ENCODE measurements at places on chromosomes 2 and 18.

DNA sequence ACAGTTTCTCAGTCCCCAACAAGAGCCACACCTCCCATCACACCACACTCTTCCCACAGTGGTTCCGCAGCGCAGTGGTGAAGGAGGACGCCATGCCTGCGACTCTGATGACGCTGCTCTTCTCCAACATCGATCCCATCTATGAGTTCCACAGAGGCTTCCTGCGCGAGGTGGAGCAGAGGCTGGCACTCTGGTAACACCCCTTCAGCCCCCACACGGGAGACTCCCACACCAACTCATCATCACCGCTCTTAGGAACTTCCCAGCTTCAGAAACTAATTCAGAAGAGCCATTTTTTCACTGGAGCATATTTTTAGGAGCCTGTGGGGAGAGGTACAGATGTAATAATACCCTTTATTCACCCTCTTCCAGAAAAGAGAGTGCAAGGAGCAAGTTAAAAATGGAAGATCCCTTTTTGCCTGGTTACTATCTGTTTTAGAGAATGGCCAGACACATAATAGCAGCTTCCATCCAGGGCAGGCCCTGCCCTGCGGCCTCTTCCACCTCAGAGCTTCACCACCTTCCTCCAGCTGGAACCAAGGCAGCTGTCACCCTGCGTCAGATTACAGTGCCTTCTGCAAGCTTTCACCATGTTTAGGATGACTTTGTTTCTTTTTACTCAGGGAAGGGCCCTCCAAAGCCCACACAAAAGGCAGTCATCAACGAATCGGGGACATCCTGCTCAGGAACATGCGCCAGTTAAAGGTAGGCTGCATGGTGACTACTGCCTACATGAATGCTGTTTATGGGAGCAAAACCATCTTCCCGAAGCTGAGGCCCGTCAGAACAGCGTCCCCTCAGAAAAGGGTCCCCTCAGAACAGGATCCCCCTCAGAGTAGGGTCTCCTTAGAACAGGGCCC lies 44.9 kb downstream of the STK25 start:
- no peak for DNase-seq

DNA sequence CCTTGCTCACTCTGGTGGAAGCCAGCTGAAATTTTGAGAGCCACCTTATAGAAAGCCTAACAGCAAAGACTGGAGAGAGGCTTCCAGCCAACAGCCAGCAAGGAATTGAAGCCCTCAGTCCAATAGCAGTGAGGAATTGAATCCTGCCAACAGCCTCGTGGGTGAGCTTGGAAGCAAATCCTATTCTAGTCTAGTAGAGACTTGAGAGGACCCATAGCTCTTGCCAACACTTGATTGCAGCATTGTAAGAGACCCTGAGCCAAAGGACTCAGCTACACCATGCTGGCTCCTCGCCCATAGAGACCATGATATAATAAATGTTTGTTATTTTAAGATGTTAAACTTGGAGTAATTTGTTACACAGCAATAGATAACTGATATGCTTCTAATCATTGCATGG lies 403.0 kb upstream of the TNP1 start:
- DNase-seq: no peak

GRCh38 chr2:175233135-175233719 lies 51.7 kb upstream of the ATP5MC3 start:
- no peak for DNase-seq

DNA sequence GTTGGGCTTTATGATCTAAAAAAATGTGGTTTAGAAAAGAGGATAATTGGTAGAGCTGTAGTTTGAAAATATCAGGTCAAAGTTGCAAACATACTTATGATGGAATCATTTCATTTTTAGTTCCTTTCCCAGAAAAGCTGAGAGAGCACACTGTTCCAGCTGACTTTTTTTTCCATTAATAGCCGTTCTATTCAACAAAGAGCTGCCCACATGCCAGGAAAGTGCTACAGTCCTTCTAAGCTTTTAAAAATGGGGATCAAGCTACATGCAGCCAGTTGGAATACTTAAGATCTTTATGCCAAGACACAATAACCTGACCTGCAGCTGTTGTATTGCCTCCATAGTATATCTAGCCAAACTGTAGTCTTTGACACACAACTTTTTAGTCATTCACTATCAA lies 111.5 kb downstream of the GALNT3 start:
- DNase-seq: no peak

GRCh38 chr2:237282568-237283128 lies 131.3 kb downstream of the COL6A3 start:
- DNase-seq: no peak

GRCh38 chr2:97844311-97844859 lies 131.0 kb downstream of the ZAP70 start:
- DNase-seq: no peak

DNA sequence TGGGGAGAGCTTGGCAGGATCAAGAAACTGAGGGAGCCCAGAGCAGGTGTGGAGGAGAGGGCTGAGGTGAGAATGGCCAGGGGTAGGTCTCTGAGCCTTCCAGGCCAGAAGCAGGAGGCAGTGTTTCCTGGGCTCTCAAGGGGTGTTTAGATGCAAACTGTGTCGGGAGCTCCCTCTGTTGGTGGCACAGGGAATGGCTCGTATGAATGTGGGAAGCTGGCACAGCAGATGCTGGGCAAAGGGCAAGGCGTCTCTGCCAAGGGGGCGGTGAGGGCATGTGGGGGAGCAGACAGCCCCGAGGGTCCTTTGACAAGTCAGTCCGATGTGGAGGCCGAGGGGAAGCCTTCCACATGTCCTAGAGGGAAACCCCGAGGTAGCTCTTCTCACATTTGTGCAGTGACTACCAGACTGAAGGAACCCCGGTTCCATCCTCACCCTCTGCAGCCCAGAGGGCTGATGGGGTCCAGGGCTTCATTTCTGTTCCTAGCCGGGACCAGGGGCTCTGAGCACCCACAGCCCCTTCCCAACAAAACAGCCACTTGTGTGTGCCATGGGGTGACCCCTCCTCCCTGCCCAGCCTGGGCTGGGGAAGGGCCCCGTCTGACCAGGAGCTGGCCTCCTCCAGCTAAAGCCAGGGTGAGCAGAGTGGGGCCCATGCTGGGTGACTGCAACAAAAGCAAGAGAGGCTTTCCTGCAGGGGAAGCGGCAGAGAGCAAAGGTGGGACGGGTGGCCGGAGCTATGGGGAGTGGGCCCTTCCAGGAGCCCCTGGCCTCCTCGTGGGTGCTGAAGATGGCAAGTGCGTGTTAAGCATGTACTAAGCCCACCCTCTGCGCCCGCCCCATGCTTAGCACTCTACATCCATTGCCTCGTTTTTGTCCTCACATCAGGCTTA lies 103.4 kb downstream of the SEPTIN10 start:
- peak; percentile 73 for DNase-seq

DNA sequence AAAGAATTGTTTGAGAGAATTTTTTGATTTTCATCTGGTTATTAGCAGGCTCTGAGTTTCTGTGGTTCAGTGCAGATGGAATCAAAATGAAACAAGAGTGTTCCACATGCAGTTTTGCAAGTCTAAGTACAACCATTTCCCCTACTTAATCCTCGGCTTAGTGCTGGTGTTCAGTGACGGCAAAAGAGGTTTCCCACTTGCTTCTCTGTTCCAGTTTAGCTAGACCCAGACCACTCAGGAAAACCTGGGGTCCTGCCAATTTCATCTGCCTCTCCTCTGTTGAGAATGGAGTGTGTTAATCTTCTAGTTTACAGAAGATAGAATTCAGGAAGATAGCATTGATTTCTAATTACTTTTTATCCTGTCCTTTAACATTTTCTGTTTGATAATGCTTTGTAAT lies 996.2 kb upstream of the FANCL start:
- DNase-seq: no peak

- no peak for DNase-seq
These were observed 240.1 kb upstream of the VRK2 start for GRCh38 chr2:57806449-57806968.

- DNase-seq: peak; percentile 47
These were observed 95.5 kb downstream of the ARL4C start for GRCh38 chr2:234401426-234401825.

DNA sequence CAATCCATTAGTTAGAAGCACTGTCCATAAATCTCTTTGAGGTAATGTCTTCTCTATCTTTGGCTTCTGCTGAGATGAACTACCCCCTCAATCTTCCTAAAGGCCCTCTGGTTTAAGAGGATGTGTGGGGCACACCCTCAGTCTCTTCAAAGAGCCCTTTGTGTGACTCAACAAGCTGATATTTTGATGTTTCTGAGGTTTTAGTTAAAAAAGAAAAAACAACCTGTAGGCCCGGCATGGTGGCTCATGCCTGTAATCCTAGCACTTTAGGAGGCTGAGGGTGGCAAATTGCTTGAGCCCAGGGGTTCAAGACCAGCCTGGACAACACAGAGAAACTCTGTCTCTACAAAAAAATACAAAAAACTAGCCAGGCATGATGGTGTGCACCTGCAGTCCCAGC lies 593.5 kb downstream of the TMEM182 start:
- no peak for DNase-seq

DNA sequence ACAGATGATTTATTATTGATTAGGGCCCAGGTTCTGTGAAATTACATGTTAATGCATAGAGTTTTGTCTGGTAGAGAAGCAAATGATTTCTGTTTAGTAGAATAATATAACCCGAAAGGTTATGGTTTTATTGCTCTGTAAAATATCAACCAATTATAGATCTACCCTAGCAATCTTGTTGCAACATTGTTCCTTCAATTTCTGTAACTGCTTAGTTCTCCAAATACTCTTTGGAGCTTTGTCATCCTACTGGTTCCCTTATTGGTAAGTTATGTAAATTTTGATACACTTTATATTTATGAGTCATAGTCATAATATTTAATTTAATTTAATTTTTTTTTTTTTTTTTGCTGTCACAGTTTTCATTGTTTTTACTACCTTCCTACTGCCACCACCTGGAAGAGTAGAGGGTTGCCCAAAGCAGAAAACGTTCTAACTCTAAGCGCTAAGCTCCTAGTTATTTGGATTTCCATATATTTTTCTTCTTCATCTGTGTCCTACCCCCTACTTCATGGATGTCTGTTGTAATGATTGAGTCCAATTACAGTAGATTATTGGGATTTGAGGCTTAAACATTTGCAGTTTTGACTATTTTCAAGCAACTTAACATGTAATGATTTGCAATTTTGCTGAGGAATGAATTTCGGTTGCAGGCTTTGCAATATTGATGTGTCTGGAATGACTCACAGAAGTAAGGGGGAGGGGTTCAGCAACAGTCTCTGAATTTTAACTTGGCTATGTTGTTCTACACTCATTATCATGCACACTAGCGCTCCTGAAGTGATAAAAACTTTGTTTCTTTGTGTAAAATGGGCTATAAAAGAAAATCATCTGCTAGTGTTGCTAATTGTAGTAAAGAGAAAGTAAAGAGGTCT lies 51.1 kb downstream of the NABP1 start:
- DNase-seq: no peak

DNA sequence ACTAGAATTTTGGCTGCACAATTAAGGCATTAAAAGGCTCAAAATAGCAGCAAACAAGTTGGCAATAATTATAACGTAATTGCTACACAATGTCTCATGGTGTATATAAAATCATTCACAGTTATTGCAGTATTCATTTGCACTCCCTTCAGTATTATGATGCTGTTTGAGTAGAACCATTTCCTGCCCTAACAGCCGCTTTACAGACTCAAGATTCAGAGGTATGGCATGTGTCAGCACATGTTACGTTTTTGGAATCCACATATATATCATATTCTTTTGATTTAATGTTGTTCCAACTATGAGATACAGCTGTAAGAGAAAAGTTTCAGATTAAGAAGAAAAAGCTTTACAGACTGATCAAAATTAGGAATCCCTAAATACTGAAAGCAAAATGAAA lies 56.3 kb upstream of the NCKAP5 start:
- no peak for DNase-seq

DNA sequence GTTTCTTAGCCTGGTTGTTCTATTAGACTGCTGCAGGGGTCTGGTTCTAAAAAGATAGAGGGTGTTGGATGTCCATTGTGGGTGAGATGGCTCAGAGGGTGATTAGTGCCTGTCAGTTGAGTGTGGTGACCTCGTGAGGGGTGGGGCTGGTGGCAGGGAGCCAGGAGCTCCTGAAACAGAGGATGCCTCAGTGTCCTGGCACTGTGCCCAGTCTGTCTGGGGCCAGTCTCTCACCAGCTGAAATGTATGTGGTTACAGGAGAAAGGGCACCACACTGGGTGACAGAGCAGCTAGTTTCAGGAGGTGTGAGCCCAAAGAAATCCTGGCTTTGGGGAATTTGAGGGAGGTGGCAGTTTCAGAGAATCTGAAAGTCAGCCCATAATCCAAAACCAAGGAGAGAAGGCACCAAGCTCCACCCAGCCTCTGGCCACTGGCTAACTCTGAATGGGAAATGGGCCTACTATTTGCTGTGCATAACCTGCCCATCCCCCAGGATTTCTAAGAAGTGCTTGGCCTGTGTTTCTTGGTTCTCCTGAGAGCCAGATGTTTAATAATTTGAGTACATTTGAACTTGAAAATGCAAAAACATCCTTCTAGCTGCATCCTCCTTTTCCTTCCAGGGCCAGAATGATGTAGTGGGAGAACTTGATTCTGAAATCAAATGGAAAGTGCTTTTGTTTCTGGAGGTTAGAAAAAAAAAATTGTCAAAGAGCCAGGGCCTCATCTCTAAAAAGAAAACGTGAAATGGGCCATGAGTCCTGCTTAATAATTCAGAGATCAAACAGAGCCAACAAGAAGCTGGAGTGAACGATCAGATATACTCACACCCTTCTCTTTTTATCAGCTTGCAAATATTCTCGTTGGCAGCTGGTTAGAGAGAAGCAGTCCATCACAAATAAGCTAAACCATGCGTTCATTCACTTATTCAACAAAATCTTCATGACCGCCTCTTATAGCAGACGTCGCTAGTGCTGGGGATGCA lies 92.3 kb downstream of the B3GNT2 start:
- peak; percentile 73 for DNase-seq

DNA sequence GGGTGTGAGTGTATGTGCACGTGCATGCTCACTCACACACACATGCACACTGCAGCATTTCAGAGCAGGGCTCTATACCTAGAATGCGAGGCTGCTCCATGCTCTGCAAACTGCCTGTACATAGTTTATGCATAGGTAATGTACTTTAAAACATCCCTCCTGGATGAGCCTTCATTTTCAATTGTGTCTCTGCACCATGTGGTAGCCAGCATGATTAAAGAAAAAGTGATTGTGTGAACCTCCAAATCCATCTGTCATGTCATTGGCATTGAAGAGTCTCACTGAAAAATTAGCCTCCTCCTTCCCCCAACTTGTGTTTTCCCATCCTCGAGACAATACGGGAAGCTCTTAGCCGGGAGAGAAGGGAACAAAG lies 120.9 kb upstream of the SPATS2L start:
- no peak for DNase-seq

GRCh38 chr18:61001138-61001537 lies 332.1 kb upstream of the CDH20 start:
- no peak for DNase-seq

DNA sequence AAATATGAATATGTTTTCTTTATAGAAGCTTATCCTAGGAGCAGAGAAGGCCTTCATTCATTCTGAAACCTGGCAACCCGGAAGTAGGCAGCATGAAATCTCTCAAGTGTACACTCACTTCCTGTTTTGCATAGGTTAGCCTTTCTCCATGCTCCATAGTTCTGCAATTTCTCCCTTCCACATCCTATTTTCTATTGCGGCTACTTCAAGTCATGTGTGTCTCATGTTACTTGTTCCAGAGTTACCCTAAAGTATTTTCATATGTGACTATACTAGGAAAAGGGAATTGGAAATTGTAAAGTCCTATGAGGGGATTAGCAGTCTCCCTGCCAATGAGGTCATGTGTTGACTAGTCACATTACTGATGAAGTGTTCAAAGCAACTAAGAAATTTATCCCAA lies 320.6 kb downstream of the NCKAP5 start:
- DNase-seq: no peak

Data from CD4-positive, alpha-beta T cell treated with Interleukin-2 at 100 ng/mL for 4 hours (primary cell).